Lower lobe of right lung (tissue), 2 donors: ENCODE measurements at places on chromosomes 16 and 17.
A peak's percentile ranks its signal among the peaks of the same experiment; 100 is the strongest.

GRCh38 chr16:66224626-66225025 is 141.9 kb upstream of the CDH5 start:
- H3K27ac ChIP-seq = no peak overlapping the region
- H3K27me3 ChIP-seq = no peaks in the 10 kb centered on the region
- no peak overlapping the region for H3K4me3 ChIP-seq
- no peaks in the 10 kb centered on the region for H3K4me1 ChIP-seq

GRCh38 chr17:77449373-77449907 is 308.7 kb downstream of the SEC14L1 start:
- H3K4me3 ChIP-seq = no peak overlapping the region
- no peaks in the 10 kb centered on the region for H3K36me3 ChIP-seq
- no peaks in the 10 kb centered on the region for H3K27me3 ChIP-seq
- DNase-seq = no peak

- peak overlapping the region; percentile 85 for H3K4me3 ChIP-seq
- H3K36me3 ChIP-seq = peaks cover 50% of the 10 kb centered on the region
- peak overlapping the region; percentile 88 for H3K27ac ChIP-seq
- H3K4me1 ChIP-seq = peaks cover 19% of the 10 kb centered on the region
These were observed 12.4 kb downstream of the RNF40 start for GRCh38 chr16:30774367-30775130.

DNA sequence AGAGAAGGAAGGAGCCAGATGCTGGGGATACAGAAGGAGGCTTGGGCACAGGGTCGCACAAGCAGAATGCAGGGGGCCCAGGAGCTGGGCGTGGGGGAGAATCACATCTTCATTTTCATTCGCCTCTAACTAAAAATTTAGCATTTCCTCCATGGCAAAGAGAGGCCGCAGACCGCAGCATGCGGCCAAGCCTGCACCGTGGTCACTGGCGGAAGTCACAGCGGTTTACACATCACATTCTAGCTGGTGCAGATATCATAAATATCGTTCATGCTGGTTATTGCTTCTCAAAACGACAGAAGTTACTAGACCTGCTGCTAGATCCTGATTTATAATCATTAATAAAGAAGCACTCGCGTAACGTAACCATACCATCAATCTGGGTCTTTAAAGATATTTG is 162.0 kb downstream of the NTN1 start:
- no peak for DNase-seq
- peaks cover 27% of the 10 kb centered on the region for H3K27me3 ChIP-seq
- H3K4me3 ChIP-seq = no peak overlapping the region
- H3K36me3 ChIP-seq = no peaks in the 10 kb centered on the region
- peaks cover under 1% of the 10 kb centered on the region for H3K4me1 ChIP-seq
- H3K27ac ChIP-seq = no peak overlapping the region

DNA sequence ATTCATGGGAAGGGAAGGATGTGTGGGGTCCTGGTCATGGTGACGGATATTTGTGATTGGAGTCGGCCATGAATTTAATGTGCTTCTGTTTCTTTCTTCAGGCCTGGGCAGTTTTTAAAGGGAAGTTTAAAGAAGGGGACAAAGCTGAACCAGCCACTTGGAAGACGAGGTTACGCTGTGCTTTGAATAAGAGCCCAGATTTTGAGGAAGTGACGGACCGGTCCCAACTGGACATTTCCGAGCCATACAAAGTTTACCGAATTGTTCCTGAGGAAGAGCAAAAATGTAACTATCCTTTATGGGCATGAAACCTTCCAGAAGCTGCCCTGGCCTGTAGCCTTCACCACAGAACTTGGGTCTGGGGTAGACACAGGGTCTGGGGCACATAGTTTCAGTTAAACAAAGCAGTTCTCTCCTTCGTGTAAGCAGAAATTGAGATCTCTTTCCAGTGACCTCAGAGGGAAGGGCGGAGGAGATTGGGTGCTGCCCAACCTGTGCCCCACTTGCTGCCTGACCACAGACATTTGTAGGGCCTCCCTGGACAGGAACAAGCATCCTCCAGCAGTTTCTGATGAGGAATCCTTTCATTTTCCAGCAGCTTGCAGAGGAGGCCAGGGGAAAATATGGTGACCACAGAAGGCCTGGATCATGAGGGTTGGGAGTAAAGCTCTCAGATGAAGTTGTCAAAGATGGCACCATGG is 10.1 kb downstream of the IRF8 start:
- peak overlapping the region; percentile 66 for H3K27ac ChIP-seq
- peaks cover 5% of the 10 kb centered on the region for H3K36me3 ChIP-seq
- peaks cover 33% of the 10 kb centered on the region for H3K4me1 ChIP-seq
- no peaks in the 10 kb centered on the region for H3K27me3 ChIP-seq

DNA sequence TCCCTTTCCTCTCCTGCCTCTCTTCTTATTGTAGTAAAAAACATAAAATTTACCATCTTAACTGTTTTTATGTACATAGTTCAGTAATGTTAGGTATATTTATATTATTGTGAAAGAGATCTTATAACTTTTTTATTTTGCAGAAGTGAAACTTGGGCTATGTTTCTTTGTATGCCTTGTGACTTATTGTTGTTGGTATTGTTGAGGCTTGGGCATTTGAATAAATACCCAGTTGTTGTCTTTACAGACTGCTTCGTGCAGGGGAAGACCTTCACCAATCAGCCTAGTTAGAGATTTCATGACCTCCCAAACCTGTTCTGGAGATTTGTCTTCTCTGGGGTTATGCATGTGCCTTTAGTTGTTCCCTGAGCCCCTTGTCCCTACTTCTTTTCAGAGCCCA is 31.9 kb downstream of the REXO5 start:
- no peaks in the 10 kb centered on the region for H3K27me3 ChIP-seq
- H3K4me1 ChIP-seq = no peaks in the 10 kb centered on the region
- H3K36me3 ChIP-seq = no peaks in the 10 kb centered on the region
- DNase-seq = no peak
- no peak overlapping the region for H3K4me3 ChIP-seq

DNA sequence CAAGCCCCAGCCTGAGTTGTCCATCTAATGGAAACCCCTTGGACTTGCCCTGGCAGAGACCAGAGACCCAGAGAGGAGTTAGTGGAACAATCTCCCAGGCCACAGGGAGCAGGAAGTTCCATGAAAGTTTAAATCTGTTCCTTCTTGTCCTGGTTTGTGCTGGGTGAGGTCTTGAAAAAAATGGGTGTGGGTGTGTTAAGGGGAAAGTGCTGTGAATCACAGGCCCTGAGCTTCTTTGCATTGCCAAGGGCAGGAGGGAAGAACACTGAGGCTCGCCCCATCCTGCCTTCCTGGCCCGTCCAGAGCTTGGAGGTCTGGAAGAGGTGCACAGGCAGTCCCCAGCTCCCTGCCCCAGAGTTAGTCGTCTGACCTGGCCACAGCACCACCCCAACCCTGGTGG is 2.3 kb downstream of the ADORA2B start:
- peaks cover 34% of the 10 kb centered on the region for H3K4me1 ChIP-seq
- no peak overlapping the region for H3K4me3 ChIP-seq
- H3K27ac ChIP-seq = peak overlapping the region; percentile 11
- H3K36me3 ChIP-seq = no peaks in the 10 kb centered on the region
- no peak for DNase-seq
- peaks cover 4% of the 10 kb centered on the region for H3K27me3 ChIP-seq

GRCh38 chr16:750485-750884 is 9.7 kb upstream of the CIAO3 start:
- H3K4me3 ChIP-seq = no peak overlapping the region
- H3K36me3 ChIP-seq = no peaks in the 10 kb centered on the region
- H3K27ac ChIP-seq = no peak overlapping the region
- H3K4me1 ChIP-seq = no peaks in the 10 kb centered on the region
- no peaks in the 10 kb centered on the region for H3K27me3 ChIP-seq

- H3K27ac ChIP-seq = peak overlapping the region; percentile 24
- H3K4me1 ChIP-seq = peaks cover 6% of the 10 kb centered on the region
- H3K4me3 ChIP-seq = no peak overlapping the region
- peak; percentile 83 for DNase-seq
- H3K27me3 ChIP-seq = peaks cover 6% of the 10 kb centered on the region
These were observed 22.1 kb downstream of the CRISPLD2 start for GRCh38 chr16:84841787-84842300.

- H3K36me3 ChIP-seq = peaks cover 38% of the 10 kb centered on the region
- peak; percentile 94 for DNase-seq
- H3K4me3 ChIP-seq = peak overlapping the region; percentile 63
These were observed 4.6 kb downstream of the TGFB1I1 start for GRCh38 chr16:31476303-31477219.

DNA sequence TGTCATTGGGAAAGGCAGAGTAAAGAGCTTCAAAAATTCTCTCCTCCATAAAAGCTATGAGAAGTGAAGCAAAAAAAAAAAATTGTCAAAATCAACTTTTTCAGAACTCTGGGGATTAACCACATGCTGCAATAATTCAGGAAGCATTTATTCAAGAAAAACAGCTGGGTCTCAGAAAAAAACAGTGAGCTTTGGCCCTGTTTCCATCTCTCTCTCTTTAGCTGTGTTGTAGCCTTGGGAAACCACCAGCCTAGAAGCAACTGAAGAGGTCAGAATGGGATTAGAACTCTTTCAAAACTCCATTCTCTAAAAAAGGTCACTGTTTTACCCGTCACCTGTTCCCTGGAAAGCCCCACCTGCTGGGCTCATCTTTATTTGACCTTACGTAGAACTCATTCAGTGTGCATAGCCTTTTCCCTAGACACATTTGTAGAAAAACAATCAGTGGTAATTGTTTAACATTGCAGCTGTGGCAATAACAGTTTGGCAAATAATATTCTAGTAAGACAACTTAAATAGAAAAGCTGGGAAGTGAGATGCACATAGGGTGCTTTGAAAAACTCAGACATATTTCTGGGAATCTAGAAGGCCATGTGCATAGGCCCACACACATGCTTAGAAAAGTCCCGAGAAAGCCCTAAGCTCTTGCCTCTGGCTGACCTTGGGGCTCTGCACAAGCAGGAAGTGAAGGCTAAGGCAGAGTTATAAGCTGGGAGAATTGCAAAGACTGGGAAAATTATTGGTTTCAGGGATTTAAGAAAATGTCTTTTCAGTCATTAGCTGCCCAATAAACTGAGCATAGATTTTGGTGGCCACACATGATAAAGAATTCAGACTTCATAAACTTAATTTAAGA is 18.0 kb downstream of the SLC5A11 start:
- no peak for DNase-seq
- no peaks in the 10 kb centered on the region for H3K4me1 ChIP-seq
- H3K36me3 ChIP-seq = no peaks in the 10 kb centered on the region
- no peaks in the 10 kb centered on the region for H3K27me3 ChIP-seq
- H3K4me3 ChIP-seq = no peak overlapping the region

- H3K27ac ChIP-seq = peak overlapping the region; percentile 81
- no peak for DNase-seq
- no peaks in the 10 kb centered on the region for H3K27me3 ChIP-seq
- peak overlapping the region; percentile 60 for H3K4me3 ChIP-seq
These were observed 3.5 kb downstream of the FMNL1 start for GRCh38 chr17:45225051-45225700.

- peaks cover 51% of the 10 kb centered on the region for H3K4me1 ChIP-seq
- peak overlapping the region; percentile 79 for H3K27ac ChIP-seq
- no peaks in the 10 kb centered on the region for H3K36me3 ChIP-seq
These were observed 448 bp downstream of the STAT5B start for GRCh38 chr17:42275527-42276358.

GRCh38 chr17:58476812-58477211 is 11.4 kb downstream of the HSF5 start:
- no peaks in the 10 kb centered on the region for H3K27me3 ChIP-seq
- DNase-seq = no peak
- no peaks in the 10 kb centered on the region for H3K4me1 ChIP-seq
- H3K27ac ChIP-seq = no peak overlapping the region
- no peak overlapping the region for H3K4me3 ChIP-seq

DNA sequence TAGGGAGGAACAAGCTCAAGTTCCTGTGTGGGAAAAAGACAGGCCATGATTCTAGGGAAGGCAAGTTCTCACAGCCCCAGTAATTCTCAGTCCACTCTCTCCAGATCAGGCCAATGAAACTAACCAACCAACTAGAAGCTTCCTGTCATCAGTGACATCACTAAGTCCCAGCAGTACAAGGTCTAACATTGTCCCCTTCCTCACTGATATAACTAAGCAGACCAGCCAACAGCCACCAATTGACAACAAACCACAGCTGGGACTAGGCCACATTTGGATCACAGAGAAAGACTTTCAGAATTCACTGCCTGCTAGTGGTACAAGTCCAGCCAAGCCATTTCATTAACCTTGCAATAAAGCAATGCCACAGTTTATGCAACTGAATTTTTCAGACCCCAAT is 94.0 kb downstream of the CACNG1 start:
- H3K4me1 ChIP-seq = no peaks in the 10 kb centered on the region
- H3K27me3 ChIP-seq = no peaks in the 10 kb centered on the region
- H3K27ac ChIP-seq = no peak overlapping the region
- H3K36me3 ChIP-seq = peaks cover 68% of the 10 kb centered on the region
- no peak for DNase-seq

DNA sequence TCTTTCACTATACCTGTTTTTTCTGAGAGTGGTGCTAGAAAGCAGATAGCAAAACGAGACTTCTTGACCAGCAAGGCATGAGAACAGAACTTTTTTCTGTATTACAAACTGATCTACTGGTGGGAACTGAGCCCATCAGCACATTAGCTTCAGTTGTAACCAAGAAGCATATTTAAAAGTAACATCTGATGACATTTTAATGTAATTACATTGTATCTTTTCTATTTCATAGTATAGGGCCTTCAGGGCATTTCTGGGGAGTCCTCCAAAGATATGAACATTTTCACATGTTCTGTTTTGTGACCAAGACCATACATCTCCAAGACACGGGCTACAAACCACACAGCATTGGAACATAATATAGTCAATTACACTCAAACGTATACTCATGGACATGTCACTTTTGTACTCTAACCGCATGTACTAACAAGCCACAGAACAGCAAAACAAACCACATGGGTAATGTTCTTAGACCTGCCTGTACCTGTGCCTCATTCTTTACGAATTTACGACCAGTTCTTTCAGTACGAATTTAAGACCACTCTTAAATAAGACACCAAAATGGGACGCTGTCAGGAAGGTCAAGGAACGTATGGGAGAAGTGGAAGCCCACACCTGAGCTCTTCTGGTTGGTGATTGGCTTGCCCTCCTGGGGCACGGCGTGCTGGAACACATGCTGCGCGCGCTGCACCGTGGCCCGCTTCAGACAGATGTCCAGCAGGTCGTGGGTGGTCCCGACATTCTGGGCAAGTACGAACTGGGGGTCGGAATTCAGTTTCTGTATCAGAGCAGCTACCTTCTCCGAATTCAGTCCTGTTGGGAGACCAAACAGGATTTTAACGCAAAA is 825 bp downstream of the BLMH start:
- DNase-seq = peak; percentile 62
- no peaks in the 10 kb centered on the region for H3K27me3 ChIP-seq
- peaks cover 36% of the 10 kb centered on the region for H3K36me3 ChIP-seq
- peaks cover 19% of the 10 kb centered on the region for H3K4me1 ChIP-seq
- peak overlapping the region; percentile 76 for H3K27ac ChIP-seq
- H3K4me3 ChIP-seq = peak overlapping the region; percentile 88

GRCh38 chr17:77694391-77695363 is 263.8 kb upstream of the TNRC6C start:
- H3K27me3 ChIP-seq = peaks cover 70% of the 10 kb centered on the region
- H3K4me1 ChIP-seq = peaks cover 12% of the 10 kb centered on the region
- H3K4me3 ChIP-seq = no peak overlapping the region
- no peak overlapping the region for H3K27ac ChIP-seq
- DNase-seq = no peak
- no peaks in the 10 kb centered on the region for H3K36me3 ChIP-seq
